ENCODE measurements at places on chromosomes 1 and 21. TPM values are rescaled to one million over a fixed set of nuclear protein-coding genes. Genes with fewer than 3 reads are reported as not detected.
A peak's percentile ranks its signal among the peaks of the same experiment; 100 is the strongest.

DNA sequence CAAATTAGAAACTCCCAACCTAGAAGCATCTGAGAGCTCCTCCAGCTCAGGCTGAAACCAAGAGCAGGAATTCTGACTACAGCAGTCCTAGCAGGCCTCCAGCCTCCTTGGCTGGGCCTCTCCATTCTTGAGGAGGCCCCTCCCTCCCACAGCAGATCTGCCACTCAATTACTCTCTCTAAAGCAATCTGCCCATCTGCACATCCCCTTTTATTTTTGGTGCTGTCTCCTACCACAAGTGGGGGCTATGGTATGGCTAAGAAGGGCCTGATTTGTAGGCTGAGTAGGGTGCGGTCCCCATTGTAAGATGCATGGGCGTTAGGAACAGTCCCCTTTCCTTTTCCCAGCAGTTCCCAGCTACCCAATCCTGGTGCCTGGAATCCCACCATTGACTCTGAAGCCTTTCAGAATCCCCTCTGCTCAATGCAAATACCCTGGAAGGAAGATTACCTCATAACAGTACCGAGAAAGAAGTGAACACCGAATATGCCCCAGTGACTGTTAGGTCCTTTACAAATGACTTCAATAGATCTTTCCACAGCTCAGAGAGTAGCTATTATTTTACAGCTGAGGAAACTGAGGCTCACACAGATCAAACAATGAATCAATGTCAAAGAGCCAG is 11.6 kb upstream of the TTC39A start:
- no peaks in the 10 kb centered on the region for H3K36me3 ChIP-seq
- no peak overlapping the region for H3K27ac ChIP-seq
- peaks cover 31% of the 10 kb centered on the region for H3K27me3 ChIP-seq
- no peak overlapping the region for H3K4me3 ChIP-seq
- H3K4me1 ChIP-seq = peaks cover 2% of the 10 kb centered on the region
- DNase-seq = peak; percentile 16

DNA sequence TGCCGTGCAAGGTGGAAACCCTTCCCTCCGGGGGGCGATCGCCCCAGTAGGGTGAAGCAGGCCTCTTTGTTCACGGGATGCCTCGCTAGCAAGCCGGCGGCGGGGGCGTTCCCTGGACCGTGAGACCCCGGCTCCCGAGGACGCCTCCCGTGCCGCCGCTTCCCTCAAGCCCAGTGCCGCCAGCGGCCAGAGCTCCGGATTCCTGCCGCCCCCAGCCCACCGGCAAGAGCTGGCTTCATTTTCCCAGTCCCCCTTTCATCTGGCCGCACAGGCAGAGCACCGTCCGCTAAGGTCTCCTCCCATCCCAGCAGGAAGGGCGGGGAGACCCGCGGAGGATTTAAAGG is 16.3 kb downstream of the IER5 start:
- DNase-seq = peak; percentile 61
- peaks cover 11% of the 10 kb centered on the region for H3K27me3 ChIP-seq
- peak overlapping the region; percentile 73 for H3K4me3 ChIP-seq
- H3K4me1 ChIP-seq = peaks cover 60% of the 10 kb centered on the region
- peak overlapping the region; percentile 68 for H3K27ac ChIP-seq
- H3K36me3 ChIP-seq = no peaks in the 10 kb centered on the region

- no peak overlapping the region for H3K4me3 ChIP-seq
- H3K27ac ChIP-seq = no peak overlapping the region
- H3K27me3 ChIP-seq = no peaks in the 10 kb centered on the region
- no peaks in the 10 kb centered on the region for H3K4me1 ChIP-seq
- no peak for DNase-seq
These were observed 1428.2 kb downstream of the MRPL39 start for GRCh38 chr21:24179110-24179509.

DNA sequence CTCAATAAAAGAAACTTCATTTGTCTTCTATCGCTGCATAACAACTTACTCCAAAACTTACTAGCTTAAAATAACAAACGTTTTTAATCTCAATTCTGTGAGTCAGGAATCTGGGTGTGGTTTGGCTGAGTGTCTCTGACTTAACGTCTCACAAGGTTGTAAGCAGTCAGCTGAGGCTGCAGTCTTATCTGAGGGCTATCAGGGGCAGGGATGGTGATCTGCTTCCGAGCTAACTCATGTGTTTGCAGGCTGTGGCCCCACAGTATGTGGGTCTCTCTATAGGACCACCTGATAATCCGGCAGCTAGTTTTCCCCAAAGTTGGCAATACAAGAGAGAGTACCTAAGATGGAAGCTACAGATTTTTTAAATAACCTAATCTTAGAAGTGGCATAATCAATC is 234.2 kb upstream of the FGGY start:
- peak; percentile 11 for DNase-seq
- no peaks in the 10 kb centered on the region for H3K36me3 ChIP-seq
- no peak overlapping the region for H3K27ac ChIP-seq

- H3K27me3 ChIP-seq = no peaks in the 10 kb centered on the region
- peaks cover 66% of the 10 kb centered on the region for H3K4me1 ChIP-seq
- H3K27ac ChIP-seq = peak overlapping the region; percentile 94
- H3K4me3 ChIP-seq = peak overlapping the region; percentile 93
- peaks cover 24% of the 10 kb centered on the region for H3K36me3 ChIP-seq
These were observed 17.2 kb downstream of the NFYC start for GRCh38 chr1:40708750-40709099.

DNA sequence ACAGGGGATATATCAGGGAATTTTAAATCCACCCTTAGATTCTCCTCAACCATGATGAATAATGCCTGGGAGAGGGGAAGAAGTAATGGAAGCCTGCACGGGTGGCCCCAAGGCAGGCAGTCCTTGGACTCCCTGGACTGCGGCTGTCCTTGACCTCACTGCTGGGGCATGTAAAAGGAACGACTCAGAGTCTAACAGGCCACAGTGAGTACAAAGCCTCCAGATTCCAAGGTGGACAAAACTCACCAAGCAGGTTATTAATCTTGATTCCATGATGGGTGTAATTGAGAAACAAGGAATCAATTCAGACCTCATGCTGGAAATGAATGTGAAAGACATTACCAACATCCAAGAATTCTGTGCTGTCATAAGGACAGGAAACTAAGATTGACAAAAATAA is 13.0 kb upstream of the ARHGAP29 start:
- H3K27me3 ChIP-seq = peaks cover 44% of the 10 kb centered on the region
- no peaks in the 10 kb centered on the region for H3K36me3 ChIP-seq
- H3K4me1 ChIP-seq = peaks cover 5% of the 10 kb centered on the region

GRCh38 chr21:36388835-36389234 is 3.6 kb downstream of the CHAF1B start:
- H3K27ac ChIP-seq = no peak overlapping the region
- no peak overlapping the region for H3K4me3 ChIP-seq
- H3K4me1 ChIP-seq = peaks cover 15% of the 10 kb centered on the region
- peaks cover 50% of the 10 kb centered on the region for H3K36me3 ChIP-seq
- DNase-seq = no peak

- no peak overlapping the region for H3K4me3 ChIP-seq
- no peaks in the 10 kb centered on the region for H3K4me1 ChIP-seq
- no peak overlapping the region for H3K27ac ChIP-seq
- H3K27me3 ChIP-seq = no peaks in the 10 kb centered on the region
- DNase-seq = no peak
These were observed 110.6 kb upstream of the ADAMTS5 start for GRCh38 chr21:27077501-27077900.

DNA sequence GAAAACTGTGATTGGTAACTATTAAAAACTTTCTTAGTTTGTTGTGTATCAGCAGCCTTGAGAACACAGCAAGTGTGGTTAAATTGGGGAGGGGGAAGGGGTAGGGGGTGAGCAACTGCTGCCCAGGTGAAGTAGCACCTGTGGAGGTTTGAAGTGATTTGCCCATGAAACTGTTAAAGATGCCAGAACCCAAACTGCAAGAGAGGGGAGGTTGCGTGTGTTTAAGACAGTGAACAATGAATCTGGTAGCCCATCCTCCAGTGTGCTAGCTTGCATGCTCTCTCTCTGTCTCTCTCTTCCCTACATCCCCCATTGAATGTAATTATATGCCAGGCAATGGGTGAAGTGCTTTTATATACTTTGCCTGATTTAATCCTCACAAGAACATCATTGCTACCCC is 154.7 kb downstream of the RUNX1 start:
- DNase-seq = no peak
- peaks cover 55% of the 10 kb centered on the region for H3K4me1 ChIP-seq
- no peak overlapping the region for H3K4me3 ChIP-seq
- H3K36me3 ChIP-seq = peaks cover 10% of the 10 kb centered on the region

- H3K4me3 ChIP-seq = no peak overlapping the region
- no peak overlapping the region for H3K27ac ChIP-seq
- H3K36me3 ChIP-seq = no peaks in the 10 kb centered on the region
- peak; percentile 33 for DNase-seq
- peaks cover 2% of the 10 kb centered on the region for H3K4me1 ChIP-seq
These were observed 12.0 kb downstream of the OR2M4 start for GRCh38 chr1:248243204-248243603.

GRCh38 chr1:209884665-209885117 is 53.3 kb upstream of the SYT14 start:
- peak; percentile 77 for DNase-seq
- H3K27ac ChIP-seq = no peak overlapping the region
- no peak overlapping the region for H3K4me3 ChIP-seq
- H3K36me3 ChIP-seq = no peaks in the 10 kb centered on the region
- peaks cover 19% of the 10 kb centered on the region for H3K27me3 ChIP-seq

- H3K27ac ChIP-seq = no peak overlapping the region
- H3K36me3 ChIP-seq = peaks cover 2% of the 10 kb centered on the region
- no peaks in the 10 kb centered on the region for H3K27me3 ChIP-seq
- H3K4me3 ChIP-seq = no peak overlapping the region
- H3K4me1 ChIP-seq = peaks cover 20% of the 10 kb centered on the region
These were observed 23.7 kb upstream of the DISP1 start for GRCh38 chr1:222791006-222791710.

DNA sequence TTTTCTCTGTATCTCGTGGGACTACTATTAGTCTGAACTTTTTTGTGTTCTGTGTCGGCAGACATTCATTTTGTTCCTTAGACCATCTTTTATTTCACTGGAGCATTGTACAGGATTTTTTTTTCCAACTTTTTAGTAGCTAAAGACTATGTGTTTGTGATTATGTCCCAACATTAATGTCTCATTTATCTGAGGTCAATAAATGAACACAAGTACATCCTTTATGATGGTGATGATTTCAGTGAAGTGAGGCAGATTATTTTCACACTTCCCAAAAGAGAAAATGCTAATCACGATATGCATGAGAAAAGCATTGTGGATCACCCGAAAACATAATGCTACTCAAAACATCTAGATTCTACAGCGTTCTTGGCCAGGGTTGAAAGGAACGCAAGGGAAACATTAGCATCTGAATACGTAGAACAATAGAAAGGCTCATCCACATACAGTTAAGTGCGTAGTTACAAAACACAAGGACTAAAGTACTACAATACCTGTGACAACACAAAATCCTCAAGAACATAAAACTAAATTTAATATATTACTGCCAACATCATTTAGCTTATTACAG is 981.7 kb upstream of the NCAM2 start:
- no peaks in the 10 kb centered on the region for H3K27me3 ChIP-seq
- no peak for DNase-seq
- H3K4me1 ChIP-seq = no peaks in the 10 kb centered on the region
- H3K36me3 ChIP-seq = no peaks in the 10 kb centered on the region
- H3K27ac ChIP-seq = no peak overlapping the region

GRCh38 chr1:107653765-107654164 is 311.2 kb downstream of the VAV3 start:
- no peaks in the 10 kb centered on the region for H3K27me3 ChIP-seq
- H3K27ac ChIP-seq = no peak overlapping the region
- DNase-seq = no peak
- no peaks in the 10 kb centered on the region for H3K36me3 ChIP-seq
- no peaks in the 10 kb centered on the region for H3K4me1 ChIP-seq
- H3K4me3 ChIP-seq = no peak overlapping the region

The B3GALT5 gene
- total RNA-seq = not detected

The TPRG1L gene
- total RNA-seq = 6.1 TPM

The RSPO1 gene
- not detected for total RNA-seq

The FAM78B gene
- total RNA-seq = not detected

The TBX15 gene
- not detected for total RNA-seq

The GJC2 gene
- total RNA-seq = 3.5 TPM

The STUM gene
- total RNA-seq = not detected

Measured in activated CD8-positive, alpha-beta T cell treated with anti-CD3 and anti-CD28 coated beads for 36 hours (primary cell).